ENCODE measurements at places on chromosomes 11 and 22.

DNA sequence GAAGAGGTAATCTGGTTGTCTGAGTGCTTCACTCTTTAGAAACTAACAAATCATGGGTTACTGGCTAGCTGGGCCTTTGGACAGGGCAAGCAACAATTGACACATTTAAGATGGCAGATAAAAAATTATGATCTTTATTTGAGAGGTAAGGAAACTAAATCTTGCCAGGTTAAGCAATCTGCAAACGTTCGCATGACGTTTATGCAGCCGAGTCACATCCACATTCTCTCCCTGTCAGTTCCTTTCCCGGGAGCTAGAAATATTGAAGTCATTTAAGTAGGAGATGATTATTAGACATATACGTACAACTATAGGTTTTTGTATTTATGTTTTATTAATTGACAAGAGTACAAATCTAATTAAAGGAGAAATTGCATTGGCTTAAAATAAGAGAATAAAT is 57.4 kb upstream of the RCN1 start:
- no peak for DNase-seq

- peak; percentile 61 for DNase-seq
Measured at GRCh38 chr11:1195682-1196515, 27.0 kb upstream of the MUC5B start.

GRCh38 chr11:60910711-60911380 is 3.1 kb upstream of the TMEM109 start:
- DNase-seq = no peak

DNA sequence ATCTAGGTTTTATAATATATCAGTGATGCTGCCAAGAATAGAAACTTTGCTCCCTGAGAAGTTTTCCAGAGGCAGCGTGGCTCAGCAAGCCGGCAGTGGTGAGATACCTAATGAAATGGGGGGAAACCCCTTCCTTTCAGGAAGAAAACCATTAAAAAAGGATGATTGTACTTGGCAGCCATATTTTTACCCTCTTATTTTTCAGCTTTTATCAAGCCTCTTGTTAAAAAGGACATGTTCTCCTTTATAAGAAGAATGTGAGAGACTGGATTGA is 9.0 kb upstream of the ME3 start:
- DNase-seq = no peak

GRCh38 chr11:20243974-20244373 is 83.7 kb upstream of the DBX1 start:
- no peak for DNase-seq

- DNase-seq = no peak
Measured at GRCh38 chr11:28903716-28904115, 795.5 kb downstream of the METTL15 start.

GRCh38 chr22:46121523-46122287 is 28.6 kb upstream of the PPARA start:
- DNase-seq = no peak

DNA sequence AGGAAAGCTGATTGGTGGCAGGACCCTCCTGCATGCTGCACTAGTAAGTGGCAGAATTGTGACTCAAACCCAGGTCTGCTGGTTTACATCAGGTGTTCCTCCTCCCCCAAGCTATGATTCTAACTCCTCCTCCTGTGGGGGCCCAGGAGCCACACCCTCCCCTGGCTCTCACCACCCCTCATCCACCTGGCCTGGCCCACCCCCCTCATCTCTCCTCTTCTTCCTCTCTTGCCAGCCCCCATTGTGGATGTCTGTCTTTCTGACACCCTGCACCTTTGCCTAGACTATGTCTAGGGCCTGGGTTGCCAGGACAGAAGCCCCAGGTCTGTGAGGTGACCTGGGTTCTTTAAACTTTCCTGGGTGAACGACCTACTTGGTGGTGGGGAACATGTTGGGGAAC is 59.9 kb downstream of the GRIK4 start:
- DNase-seq = peak; percentile 23

DNA sequence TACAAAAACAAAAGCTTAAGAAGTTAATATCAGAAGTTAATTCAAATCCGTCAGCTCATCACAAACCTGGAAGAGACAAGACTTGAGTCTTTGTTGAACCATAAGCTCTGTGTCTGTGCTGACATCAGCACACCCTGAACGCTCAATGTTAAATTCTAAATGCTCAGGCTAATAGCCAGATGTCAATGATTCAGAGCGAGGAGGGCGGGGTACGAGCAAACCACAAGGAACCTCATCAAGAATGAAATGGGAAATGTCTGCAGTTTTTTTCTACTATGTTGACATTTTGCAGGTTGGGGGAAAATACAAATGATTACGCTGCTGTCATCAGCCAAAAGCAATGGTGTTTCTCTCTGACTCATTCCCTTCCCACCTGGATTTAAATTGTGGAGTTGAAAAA is 1057.2 kb downstream of the NTM start:
- no peak for DNase-seq

DNA sequence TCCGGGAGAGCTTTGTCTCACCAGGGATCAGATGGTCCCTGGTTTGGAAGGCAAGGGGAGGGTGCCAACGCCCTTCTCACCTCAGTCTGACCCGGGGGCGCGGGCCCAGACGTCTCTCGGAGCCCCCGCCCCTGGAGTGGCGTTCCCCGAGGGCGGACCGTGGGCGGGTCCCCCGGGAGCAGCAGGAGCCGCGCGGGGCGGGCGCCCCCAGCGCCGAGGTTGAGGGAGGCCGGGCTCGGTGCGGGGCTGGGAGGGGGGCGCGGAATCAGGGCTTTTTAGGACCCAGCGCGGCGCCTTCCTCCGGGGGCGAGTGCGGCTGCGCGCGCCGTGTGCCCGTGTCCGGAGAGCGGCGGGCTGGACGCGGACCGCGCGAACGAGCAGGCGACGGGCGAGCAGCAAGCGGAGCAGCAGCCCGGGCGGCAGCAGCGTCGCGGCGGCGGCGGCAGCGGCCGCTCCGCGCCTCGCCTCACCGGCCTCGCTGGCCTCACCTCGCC is at the start of gene KCNC1:
Gene KCNC1 (plus strand): TSS at position 364 of the 494 bp plus-strand sequence. CDS start 1,222 bp downstream, outside the sequence.
- DNase-seq = peak; percentile 68

DNA sequence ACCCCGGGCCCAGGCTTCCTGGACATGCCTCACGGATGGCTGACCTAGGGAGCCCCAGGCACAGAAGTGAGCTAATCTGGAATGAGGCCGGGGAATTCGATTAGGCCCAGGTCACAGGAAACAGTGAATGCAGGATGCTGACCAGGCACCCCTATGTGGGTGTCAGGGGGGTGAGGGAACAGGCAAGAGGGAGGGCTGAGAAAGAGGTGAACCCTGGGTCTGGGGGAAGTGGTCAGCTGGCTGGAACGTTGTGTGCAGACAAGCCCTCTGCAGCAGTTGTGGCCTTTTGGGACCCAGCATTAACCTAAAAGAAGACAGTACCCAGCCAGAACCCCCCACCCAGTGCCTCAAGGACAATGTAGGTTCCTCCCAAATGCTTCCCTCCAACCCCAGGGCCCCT is 8.1 kb downstream of the SERHL2 start:
- DNase-seq = no peak

GRCh38 chr11:116114198-116114651 is 610.0 kb upstream of the CADM1 start:
- DNase-seq = no peak

DNA sequence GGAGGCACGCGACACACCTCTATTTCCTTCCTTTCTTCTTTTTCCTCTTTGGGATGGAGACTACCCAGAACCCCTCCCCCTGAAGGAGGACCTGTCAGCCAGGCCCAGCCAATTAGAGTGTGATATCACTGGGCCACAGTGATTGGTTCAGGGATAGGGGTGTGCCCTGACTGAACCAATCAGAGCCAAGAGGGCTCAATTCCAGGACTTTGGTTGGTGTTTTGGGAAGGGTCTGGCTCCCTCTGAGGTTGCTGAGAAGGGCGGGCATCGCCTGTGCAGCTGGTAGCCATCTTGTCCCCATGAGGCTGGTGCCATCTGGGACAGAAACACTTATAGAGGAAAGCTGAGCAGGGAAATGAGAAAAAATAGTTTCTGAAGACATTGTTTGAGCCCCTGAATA is 71.4 kb downstream of the CHST1 start:
- no peak for DNase-seq

DNA sequence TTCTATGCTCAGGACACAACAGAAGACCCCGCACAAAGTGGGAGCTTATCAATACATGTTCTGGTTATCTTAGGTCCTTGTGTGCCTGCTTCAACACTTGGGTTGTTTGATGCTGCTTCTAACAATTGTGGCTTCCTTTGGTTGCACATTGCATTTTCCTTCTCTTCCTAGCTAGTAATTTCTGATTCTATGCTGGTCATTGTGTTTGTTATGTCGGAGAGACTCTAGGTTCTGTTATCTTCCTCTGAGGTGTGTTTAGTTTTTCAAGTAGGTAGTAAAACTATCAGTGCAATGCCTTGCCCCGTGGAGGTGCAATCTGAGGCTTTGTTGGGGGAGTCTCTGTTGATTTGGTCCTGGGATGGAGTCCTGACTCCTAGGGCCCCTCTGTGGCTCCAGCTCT is 414.2 kb downstream of the SHANK2 start:
- no peak for DNase-seq

DNA sequence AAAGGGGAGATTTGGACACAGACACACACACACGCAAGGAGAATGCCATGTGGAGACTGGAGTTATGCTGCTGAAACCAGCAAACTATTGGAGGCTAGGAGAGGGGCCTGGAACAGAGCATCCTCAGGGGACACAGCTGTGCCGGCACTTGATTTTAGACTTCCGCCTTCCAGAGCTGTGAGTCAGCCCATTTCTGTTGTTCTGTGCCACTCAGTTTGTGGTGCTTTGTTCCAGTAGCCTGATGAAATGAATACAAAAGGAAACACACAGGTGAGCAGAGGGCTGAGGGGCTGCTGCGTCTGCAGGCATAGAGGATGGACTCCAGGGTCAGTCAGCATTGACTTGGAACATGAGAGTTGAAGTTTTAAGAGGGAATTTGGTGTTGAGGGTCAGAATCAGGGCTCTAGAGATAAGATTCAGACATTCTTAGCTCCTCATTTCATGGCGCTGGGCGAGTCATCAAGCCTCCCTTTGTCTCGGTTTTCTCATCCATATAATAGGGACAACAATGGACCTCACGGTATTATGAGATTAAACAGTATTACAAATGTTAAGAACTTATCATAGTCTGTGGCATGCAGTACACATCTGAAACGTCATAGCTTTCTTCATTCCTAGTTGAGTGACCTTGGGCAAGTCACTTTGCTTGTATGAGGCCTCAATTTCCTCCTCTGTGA is 191.0 kb downstream of the MIAT start:
- DNase-seq = no peak

GRCh38 chr11:115286614-115287013 is 217.6 kb downstream of the CADM1 start:
- DNase-seq = no peak

- no peak for DNase-seq
Measured at GRCh38 chr11:115321605-115322289, 182.5 kb downstream of the CADM1 start.

All from spleen (tissue), 13 donors.